M059J (cell line): ENCODE measurements at places on chromosomes 5 and 9. TPM values are rescaled to one million over a fixed set of nuclear protein-coding genes. Genes with fewer than 3 reads are reported as not detected.

- DNase-seq, result peak; percentile 80
Observed at GRCh38 chr5:14187660-14188059, 44.5 kb downstream of the TRIO start.

DNA sequence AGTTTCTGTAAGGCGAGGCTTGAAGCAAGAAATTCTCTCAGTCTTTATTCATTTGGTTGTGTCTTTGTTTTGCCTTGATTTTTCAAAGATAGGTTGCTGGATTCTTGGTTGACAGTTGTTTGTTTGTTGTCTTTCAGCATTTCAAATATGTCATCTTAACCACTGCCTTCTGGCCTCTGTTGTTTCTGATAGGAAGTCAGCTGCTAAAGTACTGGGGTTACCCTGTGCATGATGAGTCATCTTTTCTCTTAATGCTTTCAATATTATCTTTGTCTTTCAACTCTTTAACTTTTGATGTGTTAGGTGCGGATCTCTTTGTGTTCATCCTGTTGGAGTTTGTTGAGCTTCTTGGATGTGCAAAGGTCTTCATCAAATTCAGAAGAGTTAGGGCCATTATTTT is 1571.3 kb downstream of the MAT2B start:
- peak; percentile 1 for DNase-seq

DNA sequence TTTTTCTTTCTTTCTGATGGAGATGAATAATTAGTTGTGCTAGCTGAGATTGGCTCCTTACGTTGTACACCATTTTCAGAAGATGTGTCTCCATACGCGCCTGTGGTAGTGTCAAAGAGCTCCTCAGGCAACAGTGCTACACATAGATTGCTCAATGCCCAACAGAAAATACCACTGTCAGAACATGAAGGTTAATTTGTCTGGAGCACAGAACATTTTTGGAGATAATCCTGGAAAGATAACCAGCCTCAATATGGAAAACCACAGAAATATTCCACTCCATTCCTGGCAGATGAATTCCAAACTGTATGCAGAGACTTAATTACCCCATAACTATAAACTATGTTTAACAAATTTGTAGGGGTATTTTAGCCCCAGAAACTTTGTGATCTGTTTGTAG is 233.6 kb downstream of the MARCHF11 start:
- no peak for DNase-seq

DNA sequence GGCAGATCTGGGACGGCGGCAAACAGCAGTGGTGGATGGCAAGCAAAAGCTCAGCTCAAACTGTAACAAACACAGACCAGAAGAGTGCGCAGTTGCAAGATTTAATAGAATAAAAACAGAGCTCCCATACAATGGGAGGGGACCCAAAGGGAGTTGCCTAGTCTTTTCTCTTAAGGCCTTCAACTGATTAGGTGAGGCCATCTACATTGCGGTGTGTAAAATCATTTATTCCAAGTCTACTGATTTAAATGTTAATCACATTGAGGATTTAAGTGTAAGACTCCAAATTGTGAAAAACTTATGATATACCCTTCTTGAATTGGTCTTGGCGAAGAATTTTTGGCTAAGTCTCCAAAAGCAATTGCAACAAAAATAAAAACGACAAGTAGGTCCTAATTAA is 21.6 kb upstream of the C1QTNF3 start:
- DNase-seq, result no peak

- DNase-seq, result no peak
Observed at GRCh38 chr5:135655468-135655815, 76.7 kb upstream of the CXCL14 start.

DNA sequence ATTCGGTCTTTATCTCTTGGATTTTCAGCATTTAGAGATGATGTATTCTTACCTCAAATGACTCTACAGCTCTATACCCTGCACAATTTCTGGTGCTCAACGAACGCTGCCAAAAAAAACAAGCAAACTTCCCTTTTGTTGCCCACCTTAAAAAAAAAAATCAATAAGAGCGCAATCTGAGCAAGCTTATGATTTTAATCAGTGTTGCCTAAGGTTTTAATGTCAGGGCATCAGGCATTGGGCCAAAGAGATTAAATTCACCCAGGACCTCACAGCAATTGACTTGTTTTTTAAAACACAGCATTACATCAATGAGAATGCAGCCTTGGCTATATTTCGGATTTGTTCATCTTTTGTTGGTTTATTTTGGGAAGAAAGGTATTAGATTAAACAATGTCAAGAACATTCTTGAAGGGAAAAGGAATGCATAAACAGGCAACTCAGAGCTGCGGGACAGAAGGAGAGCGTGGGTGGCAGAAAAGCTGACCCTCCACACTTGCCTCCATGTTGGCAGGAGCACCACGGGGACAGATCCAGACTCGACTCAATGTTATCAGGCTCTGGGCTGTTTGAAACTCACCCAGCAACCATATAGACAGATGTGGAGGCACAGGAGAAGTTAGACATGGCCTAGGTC is 127.5 kb upstream of the DAPK1 start:
- DNase-seq, result no peak

GRCh38 chr5:32099486-32100035 is 74.6 kb downstream of the GOLPH3 start:
- no peak for DNase-seq

DNA sequence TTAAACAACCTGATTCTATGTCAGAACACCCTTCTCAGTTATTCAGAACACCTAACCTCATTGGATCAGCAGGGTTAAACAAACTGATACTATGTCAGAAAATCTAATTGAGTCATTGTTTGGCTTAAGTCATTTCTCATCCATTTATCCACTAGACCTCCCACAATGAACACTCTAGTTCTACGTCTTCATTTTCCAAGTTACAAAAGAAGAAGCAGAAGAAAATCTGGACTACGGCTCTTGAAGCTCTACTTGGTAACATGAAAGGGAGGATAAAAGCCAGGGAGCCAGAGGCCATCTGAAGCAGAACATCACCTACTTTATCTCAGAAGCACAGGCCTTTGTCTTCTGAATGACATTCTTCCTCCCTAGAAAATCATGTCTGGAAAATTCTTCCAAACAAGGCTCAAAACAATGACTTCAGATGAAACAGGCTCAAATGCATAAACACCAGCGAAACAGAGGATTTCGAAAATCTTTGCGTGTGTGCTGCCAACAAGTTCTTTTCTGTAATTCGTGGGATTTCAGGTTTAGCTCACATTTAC is 35.4 kb upstream of the TGFBI start:
- peak; percentile 59 for DNase-seq

DNA sequence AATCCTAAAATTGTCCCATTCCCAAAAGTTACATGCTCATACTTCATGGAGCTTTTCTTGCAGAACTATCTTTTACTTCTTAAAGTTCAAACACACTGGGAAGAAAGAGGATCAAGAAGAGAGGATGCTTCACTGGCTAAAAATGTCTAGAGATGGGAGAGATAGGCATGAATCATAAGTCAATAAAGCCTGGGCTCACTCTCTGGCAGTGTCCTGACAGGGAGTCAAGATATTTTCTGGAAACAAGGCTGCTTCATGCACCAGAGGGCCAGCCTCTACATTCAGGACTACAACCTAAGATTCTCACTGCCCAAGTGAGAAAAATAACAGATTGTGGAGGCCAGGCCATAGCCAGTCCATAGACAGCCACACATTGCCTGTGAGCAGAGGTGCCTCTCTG is 1358.4 kb downstream of the EFNA5 start:
- peak; percentile 82 for DNase-seq

DNA sequence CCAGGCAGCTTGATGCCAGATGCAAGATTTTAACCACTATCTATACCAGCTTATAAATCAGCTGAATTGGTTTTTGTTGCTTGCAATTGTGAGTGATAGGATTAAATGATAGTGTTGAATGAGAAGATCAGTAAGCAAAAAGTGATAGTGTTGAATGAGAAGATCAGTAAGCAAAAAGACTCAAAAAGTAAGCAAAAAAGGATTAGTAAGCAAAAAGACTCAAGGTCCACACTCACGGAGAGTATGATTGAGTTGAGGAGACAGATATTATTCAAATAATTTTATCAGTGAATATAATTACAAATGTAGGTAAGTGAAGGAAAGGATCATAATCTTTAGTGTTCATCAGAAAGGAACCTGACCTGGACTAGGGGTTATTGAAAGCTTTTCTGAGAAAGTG is 58.0 kb upstream of the ARRDC3 start:
- DNase-seq, result no peak

DNA sequence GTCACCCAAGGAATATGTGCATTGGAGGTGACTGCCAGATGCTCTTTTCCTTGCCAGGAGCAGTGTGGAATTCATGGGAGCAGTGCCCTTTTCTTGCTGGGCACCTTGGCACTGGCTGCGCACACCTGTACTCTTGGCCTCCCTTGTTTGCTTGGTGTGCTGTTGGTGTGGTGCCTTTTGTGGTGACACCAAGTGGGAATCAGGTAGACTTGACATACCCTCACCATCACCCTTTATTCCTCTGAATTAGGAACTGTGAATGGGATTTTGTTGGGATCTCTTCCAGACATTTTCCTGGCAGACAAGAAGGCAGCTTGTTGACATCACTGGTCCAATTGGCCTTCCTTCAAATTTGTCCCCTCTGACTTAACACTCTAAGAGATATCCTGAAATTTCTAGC is 82.3 kb downstream of the RAI14 start:
- DNase-seq, result no peak

DNA sequence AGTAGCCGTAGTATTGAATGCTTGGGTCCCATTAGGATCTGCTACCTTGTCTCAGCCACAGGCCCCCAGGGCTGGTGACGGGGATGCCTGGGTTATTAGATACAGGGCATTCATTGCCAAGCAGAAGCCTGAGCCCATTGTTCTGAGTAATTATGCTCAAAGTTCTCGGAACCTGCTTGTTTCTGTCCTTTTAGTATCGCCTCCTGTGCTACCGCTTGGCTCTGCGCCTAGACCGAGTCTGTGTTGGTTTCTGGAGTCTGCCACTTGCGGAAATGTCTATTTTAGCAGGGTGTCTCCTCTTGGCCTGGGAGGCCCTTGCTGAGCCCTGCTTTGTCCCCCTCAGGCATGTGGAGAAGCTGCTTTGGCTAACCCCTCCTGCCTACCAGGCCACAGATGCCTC is 506.1 kb downstream of the BNC2 start:
- peak; percentile 56 for DNase-seq

DNA sequence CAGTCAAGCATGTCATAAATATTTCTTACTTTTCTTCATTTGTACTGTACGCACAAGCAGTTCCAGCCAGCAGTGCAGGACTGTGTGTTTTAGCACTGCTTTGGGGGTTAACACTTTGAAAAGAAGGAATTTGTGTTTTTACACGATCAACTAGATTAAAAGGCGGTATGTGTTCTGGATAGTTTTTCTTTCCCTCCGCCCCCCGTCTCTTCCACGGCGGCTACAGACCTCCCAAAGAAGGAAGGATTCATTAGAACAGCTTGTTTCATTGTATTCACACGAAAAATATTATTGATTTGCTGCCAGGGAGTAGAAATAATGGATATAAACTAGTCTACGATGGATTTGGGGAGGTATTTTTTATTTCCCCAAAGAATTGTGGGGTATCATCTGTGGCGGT is 336.8 kb upstream of the RFX3 start:
- DNase-seq, result no peak

DNA sequence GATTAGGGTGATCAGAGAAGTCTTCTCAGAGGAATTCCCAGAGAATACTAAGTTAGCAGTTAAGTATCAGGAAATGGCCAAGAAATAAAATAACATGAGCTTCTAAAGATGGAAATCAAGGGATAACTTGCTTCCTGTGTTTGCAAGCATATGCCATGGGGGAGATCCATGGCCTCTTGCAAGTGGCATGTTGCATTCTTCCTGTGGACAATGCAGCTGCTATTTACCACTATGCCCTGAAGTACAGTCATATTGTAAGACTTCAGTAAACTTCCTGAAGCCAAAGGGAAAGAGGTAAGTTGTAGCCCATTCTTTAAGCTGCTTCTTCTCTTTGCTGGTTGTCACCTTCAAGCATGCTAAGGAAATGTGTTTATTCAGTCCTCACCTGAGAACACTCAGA is 154.7 kb upstream of the RUSC2 start:
- peak; percentile 23 for DNase-seq

DNA sequence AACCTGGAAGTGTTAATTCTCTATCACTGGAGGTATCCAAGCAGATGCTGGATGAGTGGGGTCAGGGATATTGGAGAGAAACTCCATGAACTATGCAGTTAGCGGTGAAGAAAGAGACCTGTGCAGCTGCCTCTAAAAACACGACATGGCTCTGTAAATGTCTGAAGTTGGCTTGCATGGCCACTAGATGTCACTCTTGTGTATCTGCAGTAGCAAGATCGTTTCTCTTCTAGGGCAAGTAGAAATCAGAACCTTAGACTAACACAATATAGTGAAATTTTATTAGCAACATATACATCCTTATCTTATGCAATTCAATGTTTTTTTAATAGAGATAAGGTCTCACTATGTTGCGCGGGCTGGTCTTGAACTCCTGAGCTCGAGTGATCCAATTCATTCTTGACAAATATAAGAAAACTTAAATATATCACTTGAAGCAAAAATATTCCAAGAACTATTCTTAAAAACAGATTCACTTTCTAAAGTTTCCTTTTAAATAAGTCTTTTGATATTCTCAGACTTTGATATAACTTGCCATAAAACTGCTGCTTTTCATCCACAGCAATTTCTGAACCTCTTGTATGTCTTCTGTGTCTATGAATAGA is 2.9 kb downstream of the OR2S2 start:
- peak; percentile 76 for DNase-seq

GRCh38 chr5:55603922-55604321 is 69.2 kb upstream of the PLPP1 start:
- DNase-seq, result peak; percentile 92

DNA sequence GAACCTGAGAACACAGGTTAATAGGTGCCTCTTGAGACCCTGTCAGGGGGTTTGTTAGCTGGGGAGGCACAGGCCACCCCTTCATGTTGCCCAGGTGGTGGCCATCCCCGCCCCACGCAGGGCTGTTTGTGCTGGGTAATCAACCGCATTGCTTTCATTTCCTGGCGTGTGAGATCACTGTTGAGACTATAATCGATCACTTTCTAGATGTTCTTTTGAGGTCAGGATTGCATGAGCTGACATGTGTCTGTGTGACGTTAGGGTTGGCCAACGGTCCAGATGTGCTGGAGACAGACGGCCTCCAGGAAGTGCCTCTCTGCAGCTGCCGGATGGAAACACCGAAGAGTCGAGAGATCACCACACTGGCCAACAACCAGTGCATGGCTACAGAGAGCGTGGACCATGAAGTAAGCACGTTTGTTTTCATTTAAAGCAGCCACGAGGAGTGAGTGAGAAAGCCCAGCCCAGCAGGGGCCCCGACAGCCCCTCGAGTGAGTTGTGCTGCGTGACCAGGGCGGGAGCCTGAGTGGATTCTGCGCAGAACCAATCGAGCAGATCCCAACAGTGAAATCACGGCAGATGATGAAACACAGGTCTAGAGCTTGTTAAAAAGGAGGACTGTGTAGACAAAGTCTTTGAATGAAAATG is 115.0 kb upstream of the CACNA1B start:
- no peak for DNase-seq

- peak; percentile 76 for DNase-seq
Observed at GRCh38 chr5:59542851-59543820, 350.4 kb downstream of the PDE4D start.

Gene PCDHGB1
- total RNA-seq, result 3.3 and 4.9 TPM in 2 replicates

Gene IL33
- 3.7 and 3.9 TPM in 2 replicates for total RNA-seq

Gene C5orf52
- not detected in 2 replicates for total RNA-seq

Gene PCDHB6
- total RNA-seq, result 0.49 and 0.62 TPM in 2 replicates

Gene RANBP6
- total RNA-seq, result 33.1 and 39.2 TPM in 2 replicates

Gene CARTPT
- total RNA-seq, result not detected in 2 replicates

Gene NRG2
- total RNA-seq, result 1.3 and 1.9 TPM in 2 replicates
